Activated CD4-positive, alpha-beta T cell treated with anti-CD3 and anti-CD28 coated beads, Interleukin-2, Interleukin-6, amounts not matched to agents 100 ng/mL and 50 ng/mL, durations not matched to agents 16 hours and 8 hours (primary cell): ENCODE measurements at places on chromosomes 13 and 19.

- no peak for DNase-seq
Observed at GRCh38 chr13:66657165-66657881, 572.8 kb downstream of the PCDH9 start.

DNA sequence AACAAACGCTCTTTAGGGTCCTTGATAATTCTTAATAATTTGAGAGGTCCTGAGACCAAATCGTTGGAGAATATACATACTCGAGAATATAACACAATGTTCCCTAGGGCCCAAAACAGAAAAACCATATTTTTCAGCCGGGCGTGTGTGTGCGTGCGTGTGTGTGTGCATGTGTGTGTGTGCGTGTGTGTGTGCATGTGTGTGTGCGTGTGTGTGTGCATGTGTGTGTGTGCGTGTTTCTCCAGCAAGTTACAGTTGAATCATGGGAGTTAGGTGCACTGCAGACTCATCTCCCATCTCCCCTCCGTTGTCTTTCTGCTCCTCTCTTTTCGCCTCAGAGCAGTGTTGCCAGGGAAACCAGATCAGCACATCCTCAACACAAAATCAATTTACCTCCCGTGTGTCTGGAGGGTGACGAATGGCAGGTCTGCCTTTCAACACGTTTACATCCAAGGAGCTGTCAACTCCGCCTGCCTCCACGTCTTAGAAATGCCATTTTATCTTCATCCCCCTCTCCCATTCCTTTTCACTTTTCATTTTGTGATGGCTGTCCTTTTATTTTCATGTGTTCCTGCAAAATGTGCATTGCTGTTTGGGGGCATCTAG lies 8.3 kb upstream of the PNMA8B start:
- no peak for DNase-seq

DNA sequence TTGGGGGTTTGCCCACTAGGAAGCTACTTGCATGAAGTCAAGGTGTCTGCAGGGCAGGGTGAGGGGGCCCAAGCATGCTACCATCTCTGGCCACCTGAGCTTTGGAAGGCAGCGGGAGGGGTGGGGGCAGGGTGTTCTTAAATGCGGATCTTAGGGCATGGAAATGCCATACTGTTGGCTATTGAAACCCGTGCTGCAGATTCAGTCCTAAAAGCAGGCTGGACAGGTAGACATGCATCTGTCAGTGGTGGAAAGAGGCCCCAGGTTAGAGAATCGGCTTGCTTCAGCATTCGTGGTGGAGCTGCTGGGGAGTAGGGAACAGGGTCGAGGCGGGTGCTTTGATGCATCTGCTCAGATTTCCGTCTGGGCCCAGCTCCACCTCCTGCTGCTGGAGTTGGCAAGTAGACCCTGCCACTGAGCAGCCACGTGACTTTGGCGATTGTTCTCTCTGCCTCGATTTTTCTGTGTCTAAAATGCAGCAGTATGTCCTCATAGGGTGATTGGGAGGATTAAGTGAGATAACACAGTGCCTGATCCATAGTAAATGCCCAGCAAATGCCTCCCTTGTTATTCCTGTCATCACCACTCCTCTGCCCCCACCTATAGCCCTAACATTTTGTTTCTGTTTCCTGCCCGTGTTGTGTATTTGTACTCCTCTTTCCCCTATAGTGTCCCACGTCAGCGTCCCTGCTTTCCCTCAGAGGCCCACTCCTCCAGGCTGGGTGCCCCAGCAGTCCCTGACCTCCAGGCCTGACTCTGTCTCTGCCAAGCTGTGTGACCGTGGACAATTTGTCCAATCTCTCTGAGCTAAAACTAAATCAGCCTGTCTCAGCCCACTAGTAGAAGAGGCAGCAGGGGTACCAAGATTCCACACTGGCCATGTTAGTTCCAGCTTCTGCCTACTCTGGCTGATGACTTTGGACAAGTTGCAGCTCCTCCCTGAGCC lies 5.8 kb downstream of the PPP1R37 start:
- DNase-seq = no peak

DNA sequence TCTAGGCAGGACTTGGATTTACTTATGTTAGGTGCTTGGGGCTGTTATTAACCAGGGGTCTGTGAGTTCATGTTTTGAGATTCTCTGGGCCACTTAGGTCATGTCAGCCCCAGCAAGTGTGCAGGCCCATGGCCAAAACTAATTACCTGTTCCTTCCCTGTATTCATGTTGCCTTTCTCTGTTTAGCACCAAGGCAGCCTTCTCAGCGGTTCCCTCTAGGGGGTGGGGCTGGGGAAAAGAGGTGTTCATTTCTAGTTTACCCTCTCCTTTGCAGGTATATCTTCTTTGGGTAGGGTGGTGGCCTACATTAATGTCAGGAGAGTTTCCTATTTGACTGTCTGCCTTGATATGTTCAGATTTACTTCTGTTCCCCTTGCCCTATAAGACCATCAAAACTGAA lies 61.7 kb downstream of the PDS5B start:
- no peak for DNase-seq

- DNase-seq = no peak
Observed at GRCh38 chr13:75693227-75693626, 57.1 kb downstream of the LMO7 start.

DNA sequence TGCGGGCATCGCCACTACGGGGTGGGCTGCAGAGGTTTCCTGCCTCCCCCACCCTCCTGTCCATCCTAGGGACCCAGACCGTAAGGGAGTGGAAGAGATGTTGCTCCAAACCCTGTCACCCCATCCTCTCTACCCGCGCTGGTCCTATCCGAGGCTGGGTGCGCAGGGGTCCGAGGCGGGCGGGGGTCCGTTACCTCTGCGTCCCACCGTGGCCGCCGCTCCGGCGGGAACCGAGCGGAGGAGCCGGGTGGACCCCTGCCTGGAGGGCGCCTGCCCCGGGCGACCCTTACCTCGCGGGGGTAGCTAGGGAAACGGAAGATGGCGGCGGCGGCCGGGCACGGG lies at the start of gene DGKH:
DGKH (plus strand) TSS at position 307 of the 342 bp plus-strand sequence. CDS start 126 bp downstream, outside the sequence.
- DNase-seq = no peak
